ENCODE measurements at places on chromosomes 2 and 18. TPM values are rescaled to one million over a fixed set of nuclear protein-coding genes. Genes with fewer than 3 reads are reported as not detected.

Gene CASP8
- 31.5 TPM for total RNA-seq

Gene GNLY
- total RNA-seq: not detected

Gene TXNL4A
- 21.1 TPM for total RNA-seq

Gene AMMECR1L
- 16.8 TPM for total RNA-seq

Gene EMILIN2
- total RNA-seq: 18.0 TPM

Gene TUBA3E
- total RNA-seq: not detected

Gene IDH1
- 353 TPM for total RNA-seq

Gene LTBP1
- total RNA-seq: 190 TPM

Gene IL36G
- not detected for total RNA-seq

Gene SULT1C3
- not detected for total RNA-seq

Gene MC2R
- total RNA-seq: not detected

Gene LYG1
- 0.50 TPM for total RNA-seq

Gene RAB6D
- under 0.01 TPM for total RNA-seq

Gene IL36RN
- total RNA-seq: not detected

Gene GREB1
- 0.51 TPM for total RNA-seq

Gene BIRC6
- total RNA-seq: 162 TPM
